ENCODE measurements at places on chromosomes 7 and 10. TPM values are rescaled to one million over a fixed set of nuclear protein-coding genes. Genes with fewer than 3 reads are reported as not detected.

The TET1 gene
- 0.64 TPM for total RNA-seq

The GET4 gene
- 46.0 TPM for total RNA-seq

The OPN4 gene
- total RNA-seq: 0.20 TPM

The HUS1 gene
- 41.0 TPM for total RNA-seq

The AFAP1L2 gene
- total RNA-seq: 12.5 TPM

The LRIT2 gene
- total RNA-seq: not detected

The TMEM130 gene
- total RNA-seq: 0.24 TPM

The HGF gene
- 3.2 TPM for total RNA-seq

The MEOX2 gene
- total RNA-seq: 0.37 TPM

The BICC1 gene
- total RNA-seq: 1.7 TPM

The TMEM176B gene
- 173 TPM for total RNA-seq

The MMP21 gene
- not detected for total RNA-seq

The ZNF33B gene
- 31.0 TPM for total RNA-seq

The ZNF727 gene
- total RNA-seq: 1.1 TPM

The PNLIPRP2 gene
- total RNA-seq: 10.7 TPM

The DLX6 gene
- total RNA-seq: not detected

The CHAT gene
- total RNA-seq: 0.59 TPM

The C10orf90 gene
- 0.18 TPM for total RNA-seq

The COPS6 gene
- 65.6 TPM for total RNA-seq

The MMD2 gene
- not detected for total RNA-seq

The C10orf105 gene
- 0.08 TPM for total RNA-seq

The IGF2BP3 gene
- total RNA-seq: 0.53 TPM

The SPDYE16 gene
- total RNA-seq: not detected

The FZD1 gene
- total RNA-seq: 11.0 TPM

The SAMD9L gene
- 22.6 TPM for total RNA-seq

The CYP3A4 gene
- total RNA-seq: 12.9 TPM

The EBLN1 gene
- total RNA-seq: not detected

The HTR5A gene
- total RNA-seq: not detected

The CCDC3 gene
- 4.0 TPM for total RNA-seq

The SEMA3D gene
- 2.6 TPM for total RNA-seq

The VWDE gene
- 1.3 TPM for total RNA-seq

The CYCS gene
- total RNA-seq: 337 TPM

The RTKN2 gene
- total RNA-seq: 1.1 TPM

Measured in left colon (tissue), 2 donors.